Ovary (tissue), 10 donors: ENCODE measurements at places on chromosomes 13 and 19. TPM values are rescaled to one million over a fixed set of nuclear protein-coding genes. Genes with fewer than 3 reads are reported as not detected.
A peak's percentile ranks its signal among the peaks of the same experiment; 100 is the strongest.

ZNF611 gene
- 20.7 TPM for total RNA-seq

ANGPTL8 gene
- total RNA-seq = not detected

CATSPERD gene
- total RNA-seq = not detected

CEACAM7 gene
- total RNA-seq = 0.08 TPM

LIM2 gene
- not detected for total RNA-seq

GRCh38 chr13:49086722-49087121 lies 111.0 kb downstream of the FNDC3A start:
- no peak for DNase-seq
- H3K4me1 ChIP-seq = peaks cover 2% of the 10 kb centered on the region
- H3K27ac ChIP-seq = no peak overlapping the region
- H3K4me3 ChIP-seq = no peak overlapping the region

- H3K27me3 ChIP-seq = no peaks in the 10 kb centered on the region
- peak; percentile 52 for DNase-seq
- no peak overlapping the region for H3K27ac ChIP-seq
- peak overlapping the region; percentile 56 for H3K4me3 ChIP-seq
Observed at GRCh38 chr19:33302974-33303790, 848 bp upstream of the CEBPA start.

DNA sequence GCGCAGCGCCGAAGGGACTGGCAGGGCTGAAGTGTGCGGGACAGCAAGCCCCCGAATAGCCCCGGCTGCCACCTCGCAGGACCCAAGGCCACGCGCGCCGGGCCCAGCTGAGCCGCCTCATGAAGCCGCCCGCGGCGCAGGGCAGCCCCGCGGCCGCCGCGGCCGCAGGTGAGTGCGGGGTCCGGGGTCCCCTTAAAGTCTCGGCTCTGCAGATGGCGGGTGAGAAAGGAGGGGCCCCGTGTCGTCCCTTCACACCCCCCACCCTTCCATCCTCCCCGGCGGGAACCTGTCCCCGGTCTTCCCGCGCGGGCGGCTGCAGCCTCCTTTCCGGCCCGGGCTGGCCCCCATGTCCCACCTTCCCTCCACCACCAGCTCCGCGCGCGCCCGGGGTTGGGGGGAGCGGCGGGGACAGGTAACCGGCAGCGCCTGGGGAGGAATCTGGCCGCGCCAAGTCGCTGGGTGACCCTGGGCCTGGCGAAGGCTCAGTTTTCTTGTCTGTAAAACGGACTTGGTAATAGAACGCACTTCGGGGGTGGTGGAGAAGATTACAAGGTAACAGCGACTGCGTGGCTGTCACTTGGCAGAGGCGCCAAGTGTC lies 338 bp downstream of the RGCC start:
- no peak for DNase-seq
- no peaks in the 10 kb centered on the region for H3K36me3 ChIP-seq
- peak overlapping the region; percentile 51 for H3K4me3 ChIP-seq

- H3K4me3 ChIP-seq = no peak overlapping the region
- no peak for DNase-seq
- peaks cover 3% of the 10 kb centered on the region for H3K4me1 ChIP-seq
Observed at GRCh38 chr13:49421391-49421790, 22.5 kb downstream of the CAB39L start.

DNA sequence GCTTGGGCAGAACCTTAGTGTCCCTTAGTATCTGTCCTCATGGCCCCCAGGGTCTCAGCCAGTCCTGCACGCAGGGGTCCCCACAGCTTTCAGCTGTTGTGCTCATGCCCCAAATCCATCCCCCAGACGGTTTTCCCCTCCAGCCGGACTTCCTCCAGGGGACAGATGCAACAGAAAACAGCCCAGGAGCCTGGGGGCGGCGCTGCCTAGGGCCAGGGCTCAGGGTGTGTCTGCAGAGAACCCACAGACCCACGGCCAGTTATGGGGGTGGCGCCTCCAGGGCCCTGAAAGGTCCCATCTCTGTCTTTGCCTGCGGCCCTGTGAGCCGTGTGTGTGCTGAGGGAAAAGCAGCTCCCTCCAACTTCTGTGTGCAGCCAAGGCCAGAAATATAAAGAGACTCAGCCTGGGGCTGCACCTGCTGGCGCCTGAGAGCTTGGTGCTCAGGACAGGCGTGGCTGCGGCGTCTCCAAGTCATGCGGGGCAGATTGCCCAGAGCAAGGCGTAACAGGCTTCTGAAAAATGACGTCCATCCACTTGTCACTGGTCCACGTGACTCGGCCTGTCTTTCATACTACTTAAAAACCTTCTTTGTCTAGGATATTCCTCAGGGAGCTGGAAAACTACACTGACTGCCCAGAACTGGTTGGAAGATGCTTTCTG lies 22.1 kb upstream of the F7 start:
- H3K4me3 ChIP-seq = no peak overlapping the region
- DNase-seq = no peak
- H3K27ac ChIP-seq = no peak overlapping the region
- H3K36me3 ChIP-seq = no peaks in the 10 kb centered on the region
- H3K27me3 ChIP-seq = no peaks in the 10 kb centered on the region
- H3K4me1 ChIP-seq = no peaks in the 10 kb centered on the region

DNA sequence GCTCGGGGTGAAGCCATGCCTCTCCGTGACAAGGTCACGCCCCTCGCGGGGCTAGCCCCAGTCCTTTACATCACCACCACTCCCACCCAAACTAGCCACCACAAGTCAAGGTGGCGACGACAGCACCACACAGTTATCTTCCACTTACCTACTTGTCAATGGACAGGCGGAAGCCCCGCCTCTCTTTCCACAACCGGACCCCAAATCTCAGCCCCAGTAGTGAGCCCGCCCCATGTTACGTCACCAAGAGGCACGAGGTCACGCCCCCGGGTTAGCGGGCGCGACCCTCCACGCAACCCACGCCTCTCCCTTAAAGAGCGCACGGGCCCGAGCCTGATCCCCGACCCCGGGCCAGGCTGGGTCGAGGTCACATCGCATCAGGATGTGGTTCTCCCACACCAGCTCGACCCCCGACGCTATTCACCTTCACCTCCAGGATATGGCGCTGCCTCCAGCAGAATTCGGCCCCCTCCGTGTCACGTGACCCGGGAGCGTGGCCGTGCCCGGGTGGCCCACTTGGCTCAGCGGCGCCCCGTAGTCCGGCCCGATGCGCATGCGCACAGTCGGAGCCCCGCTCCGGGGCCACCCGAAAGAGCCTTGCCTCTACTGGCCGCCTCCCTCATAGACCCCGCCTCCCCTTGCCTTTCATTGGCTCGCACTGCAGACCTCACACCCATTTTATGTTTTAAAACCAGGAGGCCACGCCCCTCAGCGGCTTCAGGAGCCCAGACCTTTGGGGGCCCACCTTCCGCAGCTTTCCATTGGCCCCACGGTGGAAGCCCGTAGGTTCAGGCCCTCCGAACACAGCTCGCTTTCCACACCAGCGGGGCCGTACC lies 18.2 kb downstream of the SYDE1 start:
- peak overlapping the region; percentile 94 for H3K27ac ChIP-seq
- H3K4me1 ChIP-seq = peaks cover 10% of the 10 kb centered on the region
- H3K27me3 ChIP-seq = no peaks in the 10 kb centered on the region
- peak; percentile 99 for DNase-seq

DNA sequence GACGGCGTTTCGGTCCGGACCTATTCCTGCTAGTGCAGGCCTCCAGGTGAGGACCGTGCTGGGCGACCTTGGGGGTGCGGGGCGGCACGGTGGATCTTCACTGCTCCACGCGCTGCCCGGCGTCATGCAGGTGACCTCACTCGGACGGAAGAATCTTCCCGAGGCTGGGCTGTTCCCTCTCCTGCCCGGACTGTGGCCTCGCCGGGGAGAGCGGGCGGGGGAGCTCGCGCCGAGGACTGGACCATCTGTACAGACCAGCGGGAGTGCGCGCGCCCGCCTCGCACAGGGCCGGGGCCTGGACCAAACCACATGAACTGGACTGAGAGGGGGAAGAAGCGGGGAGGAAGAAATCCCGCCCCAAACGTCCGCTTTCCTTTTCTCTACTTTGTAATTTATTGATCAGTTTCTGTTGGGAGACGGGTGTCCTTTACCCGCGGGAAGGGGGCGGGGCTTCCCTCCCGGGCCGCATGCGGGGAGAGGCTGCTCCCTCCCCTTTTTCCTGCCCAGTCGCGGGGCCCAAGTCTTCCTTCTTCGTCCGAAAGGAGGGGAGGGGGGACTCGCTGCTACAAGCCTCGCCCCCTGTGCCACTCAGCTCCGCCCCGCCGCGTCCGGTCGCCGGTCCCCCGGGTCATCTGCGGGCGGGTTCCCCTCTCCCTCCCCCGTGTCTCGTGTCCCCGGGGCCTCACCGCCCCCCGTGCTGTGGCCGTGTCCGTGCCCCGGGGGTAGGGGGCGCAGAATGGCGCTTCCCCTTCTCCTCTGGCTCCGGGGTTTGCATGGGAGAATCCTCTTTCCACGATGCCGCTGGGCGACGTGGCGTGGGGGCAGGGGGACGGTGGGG lies 4.9 kb downstream of the HRC start:
- peaks cover 4% of the 10 kb centered on the region for H3K4me1 ChIP-seq
- no peaks in the 10 kb centered on the region for H3K36me3 ChIP-seq
- no peak overlapping the region for H3K27ac ChIP-seq
- peak overlapping the region; percentile 42 for H3K4me3 ChIP-seq
- DNase-seq = peak; percentile 83

DNA sequence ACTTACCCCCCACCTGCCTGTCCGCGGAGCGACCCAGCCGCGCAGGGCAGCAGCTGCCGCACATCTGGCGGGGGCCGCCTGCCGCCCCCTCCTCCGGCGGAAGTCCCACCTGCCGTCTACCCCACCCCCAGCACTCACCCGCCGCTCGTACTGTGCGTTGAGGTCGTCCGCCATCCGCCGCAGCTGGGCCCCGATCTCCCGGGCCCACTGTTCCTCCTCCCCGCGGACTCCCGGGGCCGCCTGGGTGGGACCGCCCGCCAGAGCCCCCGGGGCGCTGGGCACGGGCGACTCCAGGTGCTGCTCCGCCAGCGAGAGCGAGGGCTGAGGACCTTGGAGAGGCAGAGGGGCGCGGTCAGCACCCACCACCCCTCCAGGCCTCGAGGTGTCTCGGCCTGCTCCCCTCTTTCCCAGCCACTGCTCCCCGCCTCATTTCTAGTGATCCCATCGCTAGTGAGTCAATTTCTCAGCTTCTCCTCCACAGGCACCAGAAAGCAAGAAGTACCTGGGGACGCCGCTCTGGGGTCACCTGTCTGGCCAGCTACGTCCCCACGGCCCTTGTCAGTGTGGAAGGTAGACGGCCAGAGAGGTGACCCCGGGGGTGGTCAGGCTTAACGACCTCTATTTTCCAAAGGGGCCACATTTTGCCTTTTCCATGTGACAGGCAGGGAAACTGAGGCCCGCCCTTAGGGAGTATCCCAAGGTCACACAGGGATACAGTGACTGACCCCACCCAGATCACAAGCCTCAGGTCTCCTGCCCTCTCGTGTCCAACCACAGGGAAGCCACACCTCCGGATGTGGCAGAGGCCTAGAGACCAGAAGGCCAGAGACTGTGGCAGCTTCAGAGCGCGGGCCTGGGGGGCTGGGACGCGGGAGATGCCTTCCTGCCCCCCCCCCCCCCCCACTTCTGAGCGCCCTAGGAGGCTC lies 4.3 kb downstream of the BBC3 start:
- peak overlapping the region; percentile 64 for H3K4me3 ChIP-seq
- no peaks in the 10 kb centered on the region for H3K36me3 ChIP-seq
- H3K4me1 ChIP-seq = peaks cover 11% of the 10 kb centered on the region
- peak; percentile 73 for DNase-seq

- no peak overlapping the region for H3K27ac ChIP-seq
- H3K4me3 ChIP-seq = no peak overlapping the region
- no peaks in the 10 kb centered on the region for H3K36me3 ChIP-seq
- no peaks in the 10 kb centered on the region for H3K27me3 ChIP-seq
- H3K4me1 ChIP-seq = no peaks in the 10 kb centered on the region
- no peak for DNase-seq
Observed at GRCh38 chr13:54687173-54687572, 1658.6 kb downstream of the OLFM4 start.

DNA sequence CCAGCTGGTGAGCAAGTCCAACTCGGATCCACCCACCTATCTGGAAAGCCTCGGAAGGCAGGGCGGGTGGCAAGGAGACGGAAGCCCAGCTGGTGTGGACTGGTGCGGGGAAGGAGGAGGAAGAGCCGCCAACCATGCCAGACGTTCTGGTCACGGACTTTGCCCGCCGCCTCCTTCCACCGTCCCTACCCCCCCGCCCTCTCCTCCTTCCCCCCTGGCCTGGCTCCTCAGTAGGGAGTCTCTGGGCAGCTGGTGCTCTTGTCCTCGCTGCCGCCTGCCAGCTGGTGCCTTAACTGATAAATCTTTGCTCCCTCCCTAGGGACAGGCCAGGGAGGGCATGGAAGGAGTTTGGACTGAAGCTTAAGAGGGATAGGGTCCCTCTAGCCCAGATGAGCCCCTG lies 4.8 kb downstream of the SYNGR4 start:
- H3K4me1 ChIP-seq = peaks cover 3% of the 10 kb centered on the region
- no peak overlapping the region for H3K4me3 ChIP-seq
- DNase-seq = no peak
- no peak overlapping the region for H3K27ac ChIP-seq
